ENCODE measurements at places on chromosomes 7 and 10. TPM values are rescaled to one million over a fixed set of nuclear protein-coding genes. Genes with fewer than 3 reads are reported as not detected.

Gene LAMTOR4
- total RNA-seq = 214 TPM

Gene LRRC17
- total RNA-seq = 0.53 TPM

Gene UBTD1
- 1.8 TPM for total RNA-seq

DNA sequence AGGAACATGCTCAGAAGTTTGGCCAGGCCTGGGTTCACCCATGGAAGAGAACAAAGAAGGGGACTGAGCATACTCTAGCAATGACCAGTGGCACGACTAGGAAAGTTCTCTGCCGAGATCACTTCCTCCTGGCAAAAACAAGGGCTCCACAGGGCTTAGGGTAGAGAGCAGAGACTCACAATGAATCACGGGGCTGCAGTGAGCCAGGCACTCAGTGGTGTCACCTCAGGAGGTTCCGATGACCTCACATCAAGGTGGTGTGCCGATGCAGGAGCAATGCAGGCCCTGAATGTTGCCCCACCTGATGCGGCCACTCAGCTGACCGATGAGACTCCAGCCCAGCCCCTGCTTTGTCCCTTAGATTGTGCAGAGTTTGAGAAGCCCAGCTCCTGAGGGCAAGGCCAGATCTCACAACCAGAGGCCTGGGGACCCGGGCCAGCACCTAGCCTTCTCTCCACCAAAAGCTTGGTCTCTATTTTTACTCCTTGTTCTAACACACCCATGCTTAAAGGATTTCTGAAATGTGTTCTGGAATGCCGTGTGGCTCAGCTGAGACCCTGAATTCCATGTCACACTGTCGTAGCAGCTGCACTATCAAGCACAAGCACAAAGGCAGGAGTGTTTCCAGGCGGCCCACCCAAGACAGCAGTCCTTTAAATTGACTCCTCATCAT lies 60.9 kb downstream of the COBL start:
- H3K4me3 ChIP-seq = no peak overlapping the region
- no peak overlapping the region for H3K27ac ChIP-seq
- no peaks in the 10 kb centered on the region for H3K27me3 ChIP-seq
- H3K4me1 ChIP-seq = no peaks in the 10 kb centered on the region
- no peak for DNase-seq

DNA sequence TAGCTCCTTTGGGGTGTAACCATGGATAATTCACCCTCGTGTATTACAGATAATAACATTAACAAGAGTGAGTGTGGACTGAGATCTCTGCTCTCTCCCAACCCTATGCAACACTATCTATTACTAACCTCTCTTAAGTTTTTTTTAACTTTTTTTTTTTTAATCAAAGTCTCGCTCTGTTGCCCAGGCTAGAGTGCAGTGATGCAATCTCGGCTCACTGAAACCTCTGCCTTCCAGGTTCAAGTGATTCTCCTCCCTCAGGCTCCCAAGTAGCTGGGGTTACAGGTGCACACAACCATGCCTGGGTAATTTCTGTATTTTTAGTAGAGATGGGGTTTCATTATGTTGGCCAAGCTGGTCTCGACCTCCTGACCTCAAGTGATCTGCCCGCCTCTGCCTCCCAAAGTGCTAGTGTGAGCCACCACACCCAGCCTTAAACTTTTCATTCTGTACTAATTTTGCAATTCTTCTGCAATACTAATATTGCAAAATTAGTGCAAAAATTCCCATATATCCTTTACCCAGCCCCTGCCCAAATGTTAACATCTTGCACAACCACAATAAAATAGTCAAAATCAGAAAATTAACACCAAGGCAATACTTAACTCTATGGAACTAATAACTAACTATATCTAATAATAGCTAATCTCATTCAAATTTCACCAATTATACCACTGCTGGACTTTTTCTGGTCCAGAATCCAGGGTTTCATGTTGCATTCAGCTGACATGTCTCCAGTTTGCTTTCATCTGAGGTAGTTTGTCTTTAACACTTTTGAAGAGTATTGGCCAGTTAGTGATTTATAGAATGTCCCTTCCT lies 66.5 kb upstream of the TCF7L2 start:
- H3K4me1 ChIP-seq = no peaks in the 10 kb centered on the region
- no peaks in the 10 kb centered on the region for H3K27me3 ChIP-seq
- no peak overlapping the region for H3K27ac ChIP-seq
- H3K4me3 ChIP-seq = no peak overlapping the region

DNA sequence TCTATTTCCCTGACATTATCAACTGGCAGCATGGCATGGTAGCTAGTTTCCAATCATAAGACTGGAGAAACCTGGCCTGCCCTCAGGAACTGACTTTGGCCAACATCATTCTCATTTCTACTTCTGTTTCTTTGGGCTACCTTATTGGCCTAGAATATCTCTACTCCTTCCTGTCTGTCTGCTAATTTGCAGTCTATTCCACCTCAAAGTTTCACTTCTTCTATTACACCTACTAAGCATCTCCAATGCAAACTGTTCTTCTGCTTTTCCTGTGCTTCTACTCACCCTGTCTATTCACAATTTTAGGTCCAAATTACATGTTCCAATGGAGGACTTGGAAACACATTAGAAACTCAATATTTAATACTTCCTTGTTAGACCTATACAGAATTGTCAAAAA lies 65.6 kb downstream of the ZNF503 start:
- H3K4me1 ChIP-seq = peaks cover 7% of the 10 kb centered on the region
- H3K27me3 ChIP-seq = peaks cover 6% of the 10 kb centered on the region
- H3K27ac ChIP-seq = no peak overlapping the region
- peak; percentile 50 for DNase-seq
- no peaks in the 10 kb centered on the region for H3K36me3 ChIP-seq
- no peak overlapping the region for H3K4me3 ChIP-seq

DNA sequence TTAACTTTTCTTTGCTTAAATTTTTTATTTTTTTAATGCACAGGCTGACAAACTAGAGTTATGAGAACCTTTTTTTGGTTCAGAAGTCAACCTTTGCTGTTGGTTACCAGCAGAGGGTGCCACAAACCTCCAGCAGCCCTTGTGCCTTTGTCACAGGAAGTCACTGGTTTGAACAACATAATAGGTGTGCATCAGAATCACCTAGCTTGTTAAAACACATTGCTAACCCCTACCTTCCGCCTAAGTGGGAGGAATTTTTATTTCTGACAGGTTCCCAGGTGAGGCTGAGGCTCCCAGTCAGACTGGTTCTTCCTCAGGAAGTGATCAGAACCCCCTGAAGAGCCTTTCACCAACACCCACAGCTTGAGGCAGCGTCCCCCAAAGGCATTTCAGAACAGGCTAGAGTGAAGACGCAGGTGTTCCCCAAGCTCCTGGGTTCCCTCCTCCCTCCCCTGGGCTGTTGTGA lies 22.6 kb upstream of the VDAC2 start:
- DNase-seq = peak; percentile 77
- H3K36me3 ChIP-seq = no peaks in the 10 kb centered on the region
- H3K27me3 ChIP-seq = no peaks in the 10 kb centered on the region
- peaks cover 3% of the 10 kb centered on the region for H3K4me1 ChIP-seq
- H3K27ac ChIP-seq = peak overlapping the region; percentile 11

- H3K36me3 ChIP-seq = no peaks in the 10 kb centered on the region
- no peak overlapping the region for H3K27ac ChIP-seq
- no peak for DNase-seq
- H3K4me3 ChIP-seq = no peak overlapping the region
These were observed 103.9 kb upstream of the THSD7A start for GRCh38 chr7:11935905-11936304.

GRCh38 chr10:75209086-75209920 lies 1.3 kb upstream of the VDAC2 start:
- no peak for DNase-seq
- no peaks in the 10 kb centered on the region for H3K27me3 ChIP-seq
- H3K4me1 ChIP-seq = peaks cover 20% of the 10 kb centered on the region
- peak overlapping the region; percentile 93 for H3K4me3 ChIP-seq

DNA sequence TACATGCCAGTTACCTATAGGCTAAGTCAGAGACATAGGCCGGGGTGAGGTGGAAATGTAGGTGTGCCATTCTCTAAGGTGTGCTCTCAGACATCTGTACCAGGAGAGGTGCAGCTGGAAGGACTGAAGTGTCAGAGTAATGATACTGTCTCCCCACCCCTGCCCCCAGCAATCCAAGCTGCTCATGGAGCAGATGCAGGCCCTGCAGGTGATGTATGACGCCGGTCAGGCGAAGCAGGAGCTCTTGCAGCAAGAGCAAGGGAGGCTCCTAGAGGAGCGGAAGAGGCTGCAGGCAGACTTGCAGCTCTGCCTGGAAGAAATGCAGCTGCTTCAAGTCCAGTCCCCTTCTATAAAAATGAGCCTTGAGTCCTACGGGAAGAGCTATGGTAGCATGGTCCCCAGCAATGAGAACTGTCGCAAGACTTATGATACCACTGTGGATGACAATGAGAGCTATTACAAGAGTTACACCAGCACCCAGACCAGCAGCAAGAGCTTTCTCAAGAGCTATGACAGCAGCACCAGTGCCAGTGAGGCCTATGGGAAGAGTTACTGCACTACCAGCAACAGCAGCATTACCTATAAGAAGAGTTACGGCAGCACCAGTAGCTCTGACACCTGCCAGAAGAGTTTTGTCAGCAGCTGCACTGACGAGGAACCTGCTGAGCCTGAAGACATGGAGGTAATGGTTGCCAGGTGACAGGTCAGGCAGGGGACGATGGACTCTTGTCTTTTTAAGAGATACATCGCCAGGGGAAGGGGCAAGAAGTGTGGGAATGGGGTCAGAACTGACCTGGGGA lies 18.4 kb upstream of the FLNC start:
- no peaks in the 10 kb centered on the region for H3K4me1 ChIP-seq
- H3K27me3 ChIP-seq = no peaks in the 10 kb centered on the region
- DNase-seq = no peak

Data from B cell (primary cell).